ENCODE measurements at places on chromosomes 1 and 21.

DNA sequence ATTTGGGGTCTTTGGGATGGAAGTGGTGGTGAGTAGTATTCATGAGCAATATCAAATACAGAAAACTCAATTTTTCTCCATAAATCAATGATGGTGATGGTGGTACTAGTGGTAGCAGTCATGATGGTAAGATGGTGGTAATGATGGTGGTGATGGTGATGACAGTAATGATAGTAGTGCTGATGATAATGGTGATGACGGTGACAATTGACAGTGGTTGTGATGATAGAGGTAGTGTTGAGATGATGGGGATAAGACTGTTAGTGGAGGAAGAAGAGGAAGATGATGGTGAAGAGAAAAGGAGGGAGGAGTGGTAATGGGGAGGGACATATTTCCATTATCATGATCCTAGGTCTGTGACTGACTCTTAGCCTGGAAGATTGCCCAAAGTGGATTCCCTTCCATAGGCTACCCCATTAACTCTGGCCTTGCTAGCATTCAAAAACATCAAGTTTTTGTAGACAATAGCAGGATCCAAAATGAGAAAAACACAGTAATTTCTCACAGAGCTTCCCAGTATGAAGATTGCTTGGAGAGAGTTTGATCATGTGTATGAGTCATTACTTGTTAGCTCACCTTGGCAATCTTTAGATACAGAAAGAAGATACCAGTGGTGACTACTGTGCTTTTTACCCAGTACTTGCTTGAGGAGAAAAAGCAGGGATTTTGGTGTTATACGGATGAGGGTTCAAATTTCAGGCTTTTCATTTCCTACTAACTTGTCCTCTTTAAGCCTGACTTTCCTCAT, 93.9 kb downstream of the ATP1A1 start:
- DNase-seq = no peak

GRCh38 chr1:216805233-216805632, 82.0 kb upstream of the ESRRG start:
- no peak for DNase-seq

DNA sequence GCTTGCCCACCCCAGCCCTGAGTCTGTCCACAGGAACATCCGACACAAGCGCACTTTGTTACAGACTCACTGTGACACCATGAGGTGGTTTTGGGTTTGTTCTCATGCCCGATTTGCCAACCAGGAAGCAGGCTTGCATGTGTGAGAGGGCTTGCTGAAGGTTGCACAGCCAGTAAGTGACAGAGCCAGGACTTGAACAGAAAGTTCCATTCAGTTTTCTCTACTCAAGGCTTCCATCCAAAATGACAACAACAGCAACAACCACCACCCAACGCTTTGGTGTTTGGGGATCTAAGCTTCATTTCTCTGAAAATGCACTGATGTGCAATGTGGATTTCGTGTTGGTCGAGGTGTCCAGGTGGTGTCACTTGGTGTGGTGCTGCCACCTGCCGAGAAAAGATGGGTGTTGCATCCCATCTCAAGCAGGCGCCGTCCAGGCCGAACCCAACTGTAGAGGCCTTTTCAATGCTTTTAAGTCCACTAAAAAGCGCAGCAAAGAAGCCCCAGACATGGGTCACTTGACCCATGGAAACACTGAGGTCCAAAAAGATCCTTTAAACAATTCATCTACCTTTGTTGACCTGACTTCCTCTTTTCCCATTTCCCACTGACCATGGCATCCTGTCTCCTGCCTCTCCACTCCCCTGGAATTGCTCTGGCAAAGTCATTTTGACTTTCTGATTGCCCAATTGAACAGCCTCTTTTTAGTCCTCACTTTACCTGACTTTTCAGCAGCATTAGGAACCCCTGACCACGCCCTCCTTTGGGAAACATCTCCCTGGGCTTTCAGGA, 12.2 kb downstream of the CITED4 start:
- DNase-seq = no peak

- no peak for DNase-seq
Measured at GRCh38 chr1:181184621-181185020, 96.1 kb downstream of the IER5 start.

- DNase-seq = no peak
Measured at GRCh38 chr1:234600418-234601281, 9.3 kb downstream of the IRF2BP2 start.

- DNase-seq = no peak
Measured at GRCh38 chr1:48018799-48019198, 21.6 kb upstream of the TRABD2B start.

DNA sequence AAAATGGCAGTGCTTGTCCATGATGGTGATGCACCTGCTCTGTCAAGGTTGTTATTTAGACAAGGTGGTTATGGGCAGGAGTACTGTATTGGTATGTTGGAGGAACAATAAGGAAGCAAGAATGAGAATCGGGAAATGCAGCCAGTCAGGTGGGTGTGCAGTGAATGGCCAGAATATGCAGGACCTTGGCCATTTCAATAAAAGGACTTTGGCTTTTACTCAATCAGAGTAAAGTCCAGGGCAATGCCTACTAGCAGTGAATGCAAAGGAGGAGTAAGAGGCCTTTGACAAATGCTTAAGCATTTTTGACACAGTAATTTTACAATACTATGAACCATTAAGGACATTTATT, 2.4 kb upstream of the CHML start:
- no peak for DNase-seq

- DNase-seq = no peak
Measured at GRCh38 chr1:111615870-111616715, 3.5 kb upstream of the RAP1A start.

DNA sequence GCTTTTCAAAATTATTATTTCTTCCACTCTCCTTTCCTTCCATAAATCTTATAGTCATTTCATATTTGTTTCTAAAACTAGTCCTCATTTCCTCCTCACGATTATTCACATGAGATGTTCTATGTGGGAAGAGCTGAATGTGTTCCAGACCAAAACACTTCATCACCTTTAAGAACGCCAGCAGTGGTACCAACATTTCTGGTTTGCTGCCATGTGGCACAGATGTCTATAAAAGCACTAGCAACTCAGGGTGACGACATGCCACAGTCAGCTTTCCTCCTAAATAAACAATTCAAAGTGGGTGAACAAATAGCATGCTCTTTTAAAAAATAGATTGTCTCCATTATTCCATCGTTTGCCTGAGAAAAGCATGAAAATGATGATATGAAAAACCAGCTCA, 1217.8 kb upstream of the ADGRL2 start:
- DNase-seq = no peak

- DNase-seq = no peak
Measured at GRCh38 chr1:6024376-6024775, 21.3 kb upstream of the KCNAB2 start.

DNA sequence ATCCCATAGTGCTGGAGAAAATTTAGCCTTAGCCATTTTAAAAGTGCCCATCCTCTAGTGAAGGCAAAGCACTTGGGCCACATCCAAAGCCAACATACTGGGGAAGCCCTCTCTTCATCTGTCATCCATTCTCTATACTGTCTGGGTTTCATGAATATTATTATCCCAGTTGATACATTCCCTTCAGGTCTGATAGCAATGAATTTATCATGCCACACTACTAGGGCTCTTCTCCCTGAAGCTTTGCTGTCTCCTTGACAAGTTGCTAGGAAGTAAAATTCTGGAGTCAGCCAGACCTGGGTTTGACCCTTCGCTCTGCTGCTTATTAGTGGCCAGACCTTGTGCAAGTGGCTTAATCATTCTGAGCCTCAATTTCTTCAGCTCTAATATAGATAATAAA, 1041.4 kb upstream of the ADGRL2 start:
- DNase-seq = no peak

DNA sequence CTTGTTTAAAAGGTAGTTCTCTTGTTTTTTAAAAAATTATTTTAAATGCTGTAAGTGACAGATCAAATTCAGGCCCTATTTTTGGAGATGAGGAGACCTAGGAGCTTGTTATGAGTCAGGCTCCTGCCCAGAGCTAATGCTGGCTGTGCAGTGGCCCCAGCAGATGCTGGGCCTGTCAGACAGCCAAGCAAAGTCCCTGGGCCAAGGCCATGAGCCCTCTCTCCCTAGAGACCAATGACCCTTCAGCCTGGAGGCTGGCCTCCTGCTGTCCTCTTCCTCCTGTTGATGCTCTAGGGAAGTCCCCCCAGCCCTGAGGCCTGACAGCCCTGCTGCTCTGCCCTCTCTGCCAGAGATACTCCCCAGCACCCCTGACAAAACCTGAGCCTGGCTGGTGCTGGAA, 128.1 kb upstream of the CTTNBP2NL start:
- no peak for DNase-seq

GRCh38 chr1:17658837-17659236, 96.3 kb upstream of the ACTL8 start:
- no peak for DNase-seq

- no peak for DNase-seq
Measured at GRCh38 chr21:34644825-34645224, 24.0 kb upstream of the CLIC6 start.

GRCh38 chr1:197825541-197825940, 50.3 kb upstream of the DENND1B start:
- DNase-seq = no peak

DNA sequence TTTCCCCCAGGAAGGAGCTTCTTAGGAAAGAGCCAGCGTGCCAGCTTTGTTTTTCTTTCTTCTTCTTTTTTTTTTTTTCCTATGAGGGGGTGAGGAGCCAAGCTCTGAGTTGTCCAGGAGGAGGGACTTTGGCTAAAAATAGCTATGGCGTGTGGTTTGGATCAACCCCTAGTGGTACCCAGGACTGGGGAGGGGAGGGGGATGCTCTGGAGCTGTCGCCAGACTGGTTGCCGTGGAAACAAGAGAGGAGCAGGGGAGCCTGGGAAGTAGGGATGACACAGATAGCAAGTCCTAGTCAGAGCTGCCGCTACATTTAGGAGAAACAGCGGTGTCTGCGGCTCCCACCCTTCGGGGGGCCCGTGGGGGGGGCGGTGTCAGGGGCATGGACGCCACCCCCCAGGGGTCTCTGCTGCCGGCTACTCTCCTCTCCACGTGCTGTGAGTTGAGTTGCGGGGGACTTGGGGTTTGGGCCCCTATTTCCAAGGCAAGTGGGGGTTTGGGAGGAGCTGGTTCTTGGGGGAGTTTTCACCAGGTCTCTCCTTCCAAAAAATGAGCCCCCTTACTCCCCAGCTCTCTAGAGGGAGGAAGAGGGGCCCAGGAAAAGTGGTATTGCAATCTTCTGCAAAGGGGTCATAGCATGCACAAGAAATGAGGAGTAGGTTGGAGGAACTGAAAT, at the start of gene KCNJ9:
KCNJ9 (plus strand) TSS at position 278 of the 676 bp plus-strand sequence. CDS start 2,493 bp downstream, outside the sequence.
- DNase-seq = no peak

DNA sequence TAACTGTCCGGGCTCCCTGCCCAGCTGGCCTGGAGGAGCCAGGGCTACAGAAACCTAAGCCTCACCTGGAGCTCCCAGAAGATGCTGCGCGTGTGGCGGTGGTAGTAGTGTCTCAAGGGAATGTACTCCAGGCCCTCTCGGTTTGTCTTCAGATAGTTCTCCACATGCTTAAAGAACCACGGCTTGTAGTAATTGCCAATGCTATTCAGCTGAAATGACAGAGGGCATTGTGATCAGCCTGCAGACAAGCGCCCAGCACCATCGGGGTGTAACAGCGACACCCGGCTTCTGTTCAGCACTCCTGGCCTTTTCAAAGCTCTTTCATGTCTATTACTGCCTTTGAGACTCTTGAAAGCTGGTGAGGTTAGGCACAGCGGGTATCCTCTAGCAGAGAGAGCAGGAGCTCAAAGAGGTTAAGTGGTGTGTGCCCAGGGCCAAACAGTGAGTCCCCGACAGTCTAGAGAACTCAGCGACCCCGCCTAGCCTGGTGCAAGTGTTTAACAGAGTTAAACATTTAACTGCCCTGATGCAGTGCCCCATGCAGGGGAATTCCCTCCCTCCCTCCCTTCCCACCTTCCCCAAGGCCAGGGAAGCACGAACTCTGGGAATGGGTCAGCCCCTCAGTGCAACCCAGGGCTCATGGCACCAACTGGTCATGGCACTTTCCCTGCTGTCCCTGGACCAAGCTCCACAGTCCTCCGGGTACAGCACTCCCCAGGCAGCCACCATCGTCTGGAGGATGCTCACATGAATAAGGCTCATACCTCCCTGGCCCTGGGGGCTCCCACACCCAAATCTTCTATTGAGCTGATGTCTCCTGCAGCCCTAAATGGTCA, 21.5 kb downstream of the DHCR24 start:
- no peak for DNase-seq

GRCh38 chr1:224720216-224720615, 104.1 kb downstream of the CNIH3 start:
- no peak for DNase-seq

- DNase-seq = no peak
Measured at GRCh38 chr1:201689647-201690046, 139.3 kb upstream of the IPO9 start.

DNA sequence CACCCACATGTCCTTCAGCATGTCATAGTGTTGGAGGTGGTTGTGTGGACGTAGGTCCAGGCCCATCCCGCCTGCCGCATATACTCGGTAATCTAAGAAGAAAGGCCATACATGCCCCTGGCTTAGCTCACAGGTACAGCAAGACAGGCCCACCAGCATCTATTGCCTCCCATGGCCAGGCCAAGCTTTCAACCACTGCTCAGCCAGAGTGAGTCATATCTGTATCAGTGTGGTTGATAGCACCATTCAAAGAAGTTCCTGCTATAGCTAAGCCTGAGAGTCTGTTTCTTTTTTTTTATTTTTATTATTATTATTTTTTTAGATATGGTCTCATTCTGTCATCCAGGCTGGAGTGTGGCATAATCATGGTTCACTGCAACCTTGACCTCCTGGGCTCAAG, 17.0 kb downstream of the KLHDC8A start:
- no peak for DNase-seq

DNA sequence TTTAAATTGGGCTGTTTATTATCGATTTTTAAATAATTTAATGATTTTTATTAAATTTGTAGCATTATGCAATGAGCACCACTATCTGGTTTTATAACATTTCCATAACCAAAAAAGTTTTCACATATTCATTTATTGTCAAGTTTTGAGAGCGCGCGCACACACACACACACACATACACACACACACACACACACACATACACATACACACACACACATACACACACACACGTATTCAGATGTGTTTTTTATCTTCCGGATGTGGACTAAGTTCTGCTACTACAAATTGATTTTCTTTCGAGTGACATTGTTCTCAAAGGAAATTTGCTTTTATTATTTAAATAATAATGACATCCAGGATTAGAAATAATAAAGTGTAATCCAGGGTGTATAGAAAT, 16.3 kb downstream of the CACHD1 start:
- no peak for DNase-seq

DNA sequence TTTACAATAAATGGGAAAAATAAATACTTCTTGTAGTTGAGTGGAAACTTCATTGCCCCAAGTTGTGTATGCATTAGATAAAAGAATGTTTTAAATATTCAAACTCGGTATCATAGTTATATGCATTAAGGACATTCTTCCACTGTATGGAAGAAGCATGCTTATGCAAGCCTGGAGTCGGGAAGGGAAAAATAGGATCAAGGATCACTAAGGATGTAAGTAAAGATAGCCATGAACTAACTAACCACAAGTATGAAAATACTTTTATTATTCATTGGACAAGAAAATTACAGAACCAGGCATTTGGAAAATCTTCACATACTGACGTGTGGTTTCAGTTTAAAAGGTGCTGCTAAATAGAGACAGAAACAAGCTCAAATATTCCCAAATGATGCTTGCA, 26.9 kb upstream of the DPYD start:
- no peak for DNase-seq

- DNase-seq = no peak
Measured at GRCh38 chr1:208895181-208895580, 651.0 kb upstream of the PLXNA2 start.

Measured in cortex of kidney (tissue), 1 donor.